Brain pericyte (primary cell): ENCODE measurements at places on chromosomes 4 and X.

DNA sequence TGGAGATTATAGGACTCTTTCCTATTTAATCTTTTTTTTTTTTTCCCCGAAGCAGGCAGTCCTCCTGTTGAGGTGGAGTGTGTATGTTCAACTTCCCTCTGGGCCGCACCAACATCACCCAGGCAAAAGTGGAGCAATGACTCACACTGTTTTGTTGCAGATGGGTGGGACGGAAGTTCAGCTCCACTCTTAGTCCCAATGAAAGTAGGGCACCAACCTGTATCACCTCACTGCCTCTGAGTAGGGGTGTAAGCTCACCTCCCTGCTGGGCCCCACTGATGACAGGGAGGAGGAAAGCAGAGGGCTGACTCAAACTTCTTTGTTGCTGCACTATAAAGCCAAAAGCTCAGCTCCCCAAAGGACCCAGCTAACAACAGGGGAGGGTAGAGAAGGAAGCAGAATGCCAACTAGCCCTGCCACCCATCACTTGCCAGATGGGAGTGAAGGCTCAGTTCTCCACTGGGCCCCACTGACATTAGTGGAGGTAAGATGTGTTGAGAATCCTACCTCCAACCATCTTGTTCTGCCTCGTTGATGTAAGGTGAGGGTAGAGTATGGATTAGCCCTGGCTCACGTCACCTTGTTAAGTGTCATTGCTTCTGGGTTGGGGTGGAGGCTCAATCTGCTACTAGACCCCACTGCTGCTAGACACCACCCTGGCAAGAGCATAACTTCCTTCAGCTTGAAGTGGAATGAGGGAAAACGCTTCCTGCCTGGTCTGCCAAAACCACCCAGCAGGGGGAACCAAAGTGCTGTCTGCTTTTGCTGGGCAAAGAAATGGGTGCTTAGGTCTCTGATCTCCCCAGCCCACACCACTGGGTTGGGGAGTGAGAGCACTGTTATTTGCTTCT lies 14.1 kb downstream of the RPS6KA3 start:
- no peak for DNase-seq

DNA sequence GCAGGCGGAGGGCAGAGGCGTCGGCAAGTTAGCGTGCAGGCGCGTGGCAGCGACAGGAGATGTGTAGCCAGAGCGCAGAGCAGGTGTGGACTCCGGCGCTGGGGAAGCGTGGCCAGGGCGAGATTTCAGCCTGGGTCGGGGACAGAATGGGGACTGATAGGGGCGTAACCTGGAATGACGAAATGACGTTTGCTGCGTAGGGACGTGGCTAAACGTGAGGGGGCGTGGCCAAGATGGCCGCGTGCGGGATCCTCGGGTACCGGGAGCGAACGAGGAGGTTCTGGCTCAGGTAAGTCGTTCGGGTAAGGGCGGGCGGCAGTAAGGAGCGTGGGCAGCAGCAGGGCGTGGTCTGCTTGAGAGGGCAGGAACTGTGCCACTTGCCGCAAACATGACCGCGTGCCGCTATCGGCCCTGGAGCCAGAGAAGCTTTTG lies 10.9 kb upstream of the CLTRN start:
- no peak for DNase-seq

DNA sequence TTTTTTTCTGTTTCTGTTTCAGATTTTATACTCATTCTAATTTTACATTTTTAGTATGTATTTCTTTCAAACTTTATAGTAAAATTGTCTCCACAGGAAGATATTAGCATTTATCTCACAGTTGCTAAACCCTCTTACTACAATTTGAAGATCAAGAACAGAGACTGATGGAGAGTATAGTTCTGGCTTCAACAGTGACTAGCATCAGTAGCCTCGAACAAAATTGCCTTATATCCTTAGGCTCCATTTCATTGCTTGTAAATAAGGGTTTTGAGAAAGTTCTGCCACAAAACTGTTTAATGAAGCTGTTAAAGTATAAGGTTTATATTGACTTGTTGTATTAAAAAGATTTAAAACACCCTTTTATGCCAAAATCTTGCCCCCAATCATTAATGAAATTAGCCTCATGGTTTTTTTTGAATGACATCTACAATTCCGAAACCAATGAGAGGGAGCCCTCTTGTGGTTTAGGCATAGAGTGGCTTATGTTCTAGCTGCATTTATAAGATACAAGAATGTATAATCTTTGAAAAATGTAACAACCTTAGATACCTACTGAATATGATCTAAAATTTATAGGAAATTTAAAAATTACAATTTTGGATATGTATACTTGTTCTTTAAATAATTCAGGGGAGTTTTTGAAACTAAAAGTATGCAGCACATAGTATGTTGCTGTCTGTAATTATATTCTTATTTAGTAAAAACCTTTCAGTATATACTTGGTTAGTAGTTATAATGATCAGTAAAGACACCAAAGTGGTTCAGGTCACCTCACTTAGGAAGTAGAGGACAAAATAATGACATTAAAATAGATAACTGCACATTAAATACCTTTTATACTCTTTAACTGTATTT lies 109.8 kb upstream of the HPGD start:
- no peak for DNase-seq

DNA sequence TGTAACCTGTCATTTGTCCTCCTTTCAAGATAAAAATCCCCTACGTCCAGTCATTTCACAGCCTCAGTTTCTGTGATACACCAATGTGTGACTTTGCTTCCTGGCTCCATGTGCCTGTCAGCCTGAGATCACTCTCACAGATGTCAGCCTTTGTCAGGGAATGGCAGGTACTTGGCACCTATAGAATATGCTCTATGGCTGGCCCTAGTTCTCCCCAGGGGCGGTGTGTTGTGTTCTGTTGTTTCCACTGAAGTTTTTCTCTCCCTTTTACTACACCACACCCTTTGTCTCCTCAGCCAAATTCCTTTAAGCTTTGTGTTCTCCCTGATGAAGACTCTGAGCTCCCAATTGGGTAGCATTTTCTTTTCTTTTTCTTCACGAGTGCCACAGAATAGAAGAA lies 81.7 kb downstream of the ALPK1 start:
- no peak for DNase-seq

GRCh38 chr4:30399476-30399875 lies 320.7 kb upstream of the PCDH7 start:
- no peak for DNase-seq

GRCh38 chr4:23097251-23097650 lies 404.5 kb downstream of the GBA3 start:
- no peak for DNase-seq

DNA sequence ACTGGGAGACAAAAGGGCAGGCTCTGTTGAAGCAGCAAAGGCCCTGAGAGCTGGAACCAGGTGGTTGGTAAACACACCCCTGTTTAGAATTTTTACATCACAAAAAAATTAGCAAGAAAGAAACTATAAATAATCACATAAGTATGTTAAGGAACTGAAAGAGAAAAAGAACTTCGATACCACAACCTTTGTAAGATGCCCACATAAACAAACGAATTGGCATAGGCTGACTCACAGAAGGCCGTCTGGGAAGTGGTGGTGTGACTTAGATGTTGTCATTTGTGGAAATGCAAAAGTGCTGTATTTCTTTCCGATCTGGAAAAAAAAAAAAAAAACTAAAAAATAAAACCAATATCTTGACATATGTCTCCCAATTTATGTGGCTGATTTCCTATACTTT lies 235.1 kb downstream of the USP46 start:
- no peak for DNase-seq

DNA sequence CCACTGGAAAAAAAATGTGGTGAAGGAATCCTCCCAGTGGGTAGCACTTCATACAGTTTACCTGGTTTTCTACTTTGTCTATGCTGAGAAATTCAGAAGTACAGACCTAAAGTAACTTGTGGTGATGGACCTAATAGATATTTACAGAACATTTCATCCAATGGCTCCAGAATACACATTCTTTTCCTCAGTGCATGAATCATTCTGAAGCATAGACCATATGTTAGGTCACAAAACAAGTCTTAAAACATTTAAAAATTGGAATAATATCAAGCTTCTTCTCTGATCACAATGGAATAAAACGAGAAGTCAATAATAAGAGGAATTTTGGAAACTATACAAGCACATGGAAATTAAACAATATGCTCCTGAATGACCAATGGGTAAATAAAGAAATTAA lies 450.1 kb upstream of the INTU start:
- no peak for DNase-seq

GRCh38 chrX:70338290-70338689 lies 48.4 kb downstream of the KIF4A start:
- no peak for DNase-seq

GRCh38 chr4:127036296-127036695 lies 596.5 kb upstream of the INTU start:
- DNase-seq = no peak

- no peak for DNase-seq
Observed at GRCh38 chr4:119038116-119038841, 97.4 kb upstream of the MYOZ2 start.

DNA sequence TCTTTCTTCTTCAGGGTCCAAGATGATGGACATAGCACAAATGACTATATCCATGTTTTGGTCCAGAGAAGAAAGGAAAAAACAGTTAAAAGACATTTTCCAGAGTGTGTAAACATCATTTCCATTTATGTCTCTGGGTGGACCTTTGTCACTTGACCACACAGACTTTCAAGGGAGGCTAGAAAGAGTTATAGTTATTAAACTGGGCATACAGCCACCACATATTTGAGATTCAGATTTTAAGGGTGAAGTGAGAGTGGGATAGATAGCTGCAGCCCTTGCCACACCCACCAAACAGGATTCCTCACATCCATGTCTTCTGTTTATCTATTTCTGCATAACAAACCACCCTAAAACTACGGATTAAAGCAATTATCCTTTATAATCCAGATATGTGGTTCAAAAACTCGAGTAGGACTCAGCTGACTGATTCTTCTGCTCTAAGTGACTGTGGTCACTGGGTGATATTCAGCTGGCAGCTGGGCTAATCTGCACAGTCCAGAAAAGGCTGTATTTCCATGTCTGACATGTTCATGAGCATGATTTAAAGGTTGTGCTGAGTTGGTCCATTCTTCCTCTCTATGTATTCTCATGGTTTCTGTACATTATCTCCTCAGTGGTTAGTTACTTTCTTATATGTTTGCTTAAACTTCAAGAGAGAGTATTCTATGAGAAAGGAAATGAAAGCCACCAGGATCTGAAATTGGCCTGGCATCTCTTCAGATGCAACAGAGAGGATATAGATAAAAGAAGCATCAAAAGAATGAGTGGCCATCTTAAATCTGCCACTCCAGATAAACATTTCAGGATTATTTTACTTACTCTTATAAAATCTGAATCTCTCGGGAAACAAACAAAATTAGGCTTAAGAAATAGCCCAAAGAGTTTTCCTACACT lies 459.8 kb upstream of the CTSO start:
- DNase-seq = no peak

GRCh38 chr4:175716961-175717360 lies 95.1 kb downstream of the GPM6A start:
- no peak for DNase-seq

- DNase-seq = no peak
Observed at GRCh38 chr4:106056914-106057313, 161.6 kb downstream of the NPNT start.

- no peak for DNase-seq
Observed at GRCh38 chrX:154355094-154355775, 19.2 kb downstream of the FLNA start.

GRCh38 chr4:89137695-89138094 lies 26.4 kb downstream of the TIGD2 start:
- no peak for DNase-seq

- no peak for DNase-seq
Observed at GRCh38 chr4:41141900-41142299, 72.4 kb downstream of the APBB2 start.

DNA sequence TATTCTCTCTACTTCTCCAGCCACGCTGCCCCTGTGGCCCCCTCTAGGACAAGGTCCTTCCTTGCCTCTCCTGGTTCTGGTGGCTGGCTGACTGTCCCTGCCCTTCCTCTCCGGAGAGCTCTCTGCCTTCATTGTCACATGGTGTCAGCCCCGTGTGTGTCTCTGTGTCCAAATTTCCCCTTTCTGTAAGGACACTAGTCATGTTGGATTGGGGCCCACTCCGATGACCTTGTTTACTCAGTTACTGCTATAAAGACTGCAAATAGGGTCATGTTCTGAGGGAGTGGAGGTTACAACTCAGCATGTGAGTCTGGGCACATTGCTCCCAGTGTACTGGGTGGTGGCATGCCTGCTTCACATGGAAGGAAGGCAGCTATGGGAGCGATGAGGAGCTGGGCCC lies 129.5 kb upstream of the PSAPL1 start:
- no peak for DNase-seq

- no peak for DNase-seq
Observed at GRCh38 chr4:175823015-175823742, 11.1 kb upstream of the GPM6A start.

- no peak for DNase-seq
Observed at GRCh38 chrX:9789555-9789954, 3.3 kb downstream of the SHROOM2 start.

GRCh38 chr4:72468904-72469502 lies 100.0 kb downstream of the ADAMTS3 start:
- DNase-seq = no peak

GRCh38 chr4:77358315-77358928 lies 201.4 kb downstream of the CCNG2 start:
- DNase-seq = no peak

DNA sequence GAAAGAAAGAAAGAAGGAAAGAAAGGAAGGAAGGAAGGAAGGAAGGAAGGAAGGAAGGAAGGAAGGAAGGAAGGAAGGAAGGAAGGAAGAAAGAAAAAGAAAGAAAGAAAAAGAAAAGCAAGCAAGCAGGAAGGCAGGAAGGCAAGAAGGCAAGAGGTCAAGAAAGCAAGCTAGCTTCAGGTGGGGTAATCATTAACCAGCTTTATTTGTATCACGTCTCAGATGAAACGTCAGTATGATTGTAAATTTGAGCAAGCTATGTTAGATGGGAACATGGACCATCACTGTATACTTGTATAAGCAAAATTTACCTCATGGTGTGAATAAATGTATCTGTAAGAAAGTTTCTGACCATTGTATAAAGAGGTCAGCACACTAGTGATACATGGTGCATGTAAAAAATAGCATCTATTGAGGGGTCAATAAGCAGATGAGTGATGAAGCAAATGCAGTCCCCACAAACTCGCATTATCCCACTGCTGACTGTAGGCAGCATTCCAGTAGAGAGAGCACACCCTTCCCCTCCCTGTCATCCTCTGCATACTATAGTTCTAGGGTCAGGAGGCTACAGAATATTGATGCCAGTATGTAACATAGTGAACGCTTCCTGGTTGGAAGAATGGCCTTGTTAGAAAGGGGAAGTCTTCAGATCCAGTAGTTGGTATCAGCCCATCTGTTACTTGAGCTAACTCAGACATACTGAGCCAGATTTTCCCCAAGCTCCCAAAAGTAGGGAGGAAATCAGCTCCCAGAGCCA lies 16.5 kb upstream of the KLHL34 start:
- DNase-seq = no peak

DNA sequence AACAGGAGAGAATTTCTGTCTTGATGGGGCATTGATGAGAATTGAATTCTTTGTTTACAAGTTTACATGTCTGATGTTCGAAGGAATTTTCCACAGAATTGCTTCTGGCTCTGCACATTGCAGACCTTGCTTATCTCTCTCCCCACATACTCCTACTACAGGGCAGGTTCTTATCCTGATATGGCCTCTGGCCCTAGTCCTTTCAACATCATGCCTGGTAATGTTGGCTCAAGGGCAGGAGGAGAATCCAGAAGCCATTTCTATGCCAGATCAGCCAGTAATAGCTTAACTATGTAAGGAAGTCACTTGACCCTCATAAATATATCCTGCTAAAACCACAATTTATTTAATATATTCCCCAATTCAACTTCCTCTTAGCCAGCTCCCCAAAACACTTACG lies 24.3 kb upstream of the TSPAN5 start:
- no peak for DNase-seq
